ENCODE measurements at places on chromosomes 3 and 15. TPM values are rescaled to one million over a fixed set of nuclear protein-coding genes. Genes with fewer than 3 reads are reported as not detected.

MEIS2 gene
- polyA plus RNA-seq, result 0.27 TPM

TIMP4 gene
- 6.7 TPM for polyA plus RNA-seq

HAUS2 gene
- polyA plus RNA-seq, result 39.1 TPM

ZNF80 gene
- polyA plus RNA-seq, result not detected

TOPAZ1 gene
- not detected for polyA plus RNA-seq

TRH gene
- 0.10 TPM for polyA plus RNA-seq

DUOX2 gene
- polyA plus RNA-seq, result not detected

DGKG gene
- 0.17 TPM for polyA plus RNA-seq

Measured in GM23338 (cell line).